Left cardiac atrium (tissue), 4 donors: ENCODE measurements at places on chromosomes 4 and X. TPM values are rescaled to one million over a fixed set of nuclear protein-coding genes. Genes with fewer than 3 reads are reported as not detected.

GRCh38 chrX:78307665-78308064 is 19.7 kb downstream of the CYSLTR1 start:
- no peak for DNase-seq

- DNase-seq = no peak
Measured at GRCh38 chrX:13791145-13791544, 25.7 kb downstream of the GPM6B start.

DNA sequence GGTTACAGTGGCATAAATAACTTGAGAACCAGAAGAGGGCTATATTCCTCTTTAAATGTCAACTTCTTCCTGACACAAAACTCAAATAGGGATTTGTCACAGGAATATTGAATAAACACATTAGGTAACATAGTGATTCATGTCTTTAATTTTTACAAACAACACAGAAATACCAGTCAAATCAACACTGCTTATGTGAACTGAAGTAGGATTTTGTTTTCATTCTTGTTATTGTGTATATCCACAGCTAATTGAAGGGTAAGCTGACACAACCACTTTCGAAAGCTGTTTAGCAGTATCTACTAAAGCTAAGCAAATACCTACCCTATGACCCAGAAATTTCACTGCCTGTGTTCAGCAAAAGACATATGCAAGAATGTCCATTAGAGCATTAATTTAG is 120.4 kb upstream of the EOLA2 start:
- DNase-seq = no peak

DNA sequence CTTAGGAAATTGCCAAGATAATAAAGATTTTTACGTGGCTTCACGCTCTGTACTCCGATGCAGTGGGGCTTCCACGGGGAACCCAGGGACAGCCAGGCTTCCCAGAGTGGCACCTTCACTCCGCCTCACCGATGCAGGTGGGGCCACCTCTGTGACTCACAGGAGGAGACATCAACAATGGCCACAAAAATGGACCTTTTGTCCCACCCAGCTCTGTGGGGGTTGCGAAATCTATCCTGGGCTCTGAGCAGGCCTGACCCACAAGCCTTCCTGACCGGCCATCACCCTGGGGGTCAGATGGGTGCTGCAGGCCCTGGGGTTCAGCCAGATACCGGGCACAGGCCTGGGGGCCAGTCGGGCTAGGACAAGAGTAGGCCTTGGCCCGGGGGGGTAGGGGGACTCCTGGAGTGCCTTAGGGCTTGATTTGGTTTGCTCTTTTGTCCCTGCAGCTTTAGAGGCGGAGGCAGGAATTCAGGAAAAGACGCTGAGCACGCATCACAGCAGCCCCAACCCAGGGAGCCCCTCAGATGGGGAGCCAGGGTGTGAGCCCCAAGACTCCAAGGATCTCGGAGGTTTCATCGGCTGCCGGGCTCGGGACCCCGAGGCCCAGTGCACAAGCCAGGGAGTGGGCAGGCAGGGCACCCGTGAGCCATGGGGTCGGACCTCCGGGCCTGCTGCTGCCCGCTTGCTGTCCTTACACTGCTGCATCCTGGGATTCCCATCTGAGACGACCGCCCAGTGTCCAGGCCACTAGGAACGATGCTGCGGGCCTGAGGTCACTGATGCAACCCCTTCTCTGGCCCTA is 136.5 kb upstream of the NKX1-1 start:
- no peak for DNase-seq

Gene KLHL34
- total RNA-seq = 1.3 TPM
